ENCODE measurements at places on chromosomes 4 and X.

GRCh38 chr4:2048831-2049230 is 10.3 kb upstream of the NAT8L start:
- no peak for DNase-seq

DNA sequence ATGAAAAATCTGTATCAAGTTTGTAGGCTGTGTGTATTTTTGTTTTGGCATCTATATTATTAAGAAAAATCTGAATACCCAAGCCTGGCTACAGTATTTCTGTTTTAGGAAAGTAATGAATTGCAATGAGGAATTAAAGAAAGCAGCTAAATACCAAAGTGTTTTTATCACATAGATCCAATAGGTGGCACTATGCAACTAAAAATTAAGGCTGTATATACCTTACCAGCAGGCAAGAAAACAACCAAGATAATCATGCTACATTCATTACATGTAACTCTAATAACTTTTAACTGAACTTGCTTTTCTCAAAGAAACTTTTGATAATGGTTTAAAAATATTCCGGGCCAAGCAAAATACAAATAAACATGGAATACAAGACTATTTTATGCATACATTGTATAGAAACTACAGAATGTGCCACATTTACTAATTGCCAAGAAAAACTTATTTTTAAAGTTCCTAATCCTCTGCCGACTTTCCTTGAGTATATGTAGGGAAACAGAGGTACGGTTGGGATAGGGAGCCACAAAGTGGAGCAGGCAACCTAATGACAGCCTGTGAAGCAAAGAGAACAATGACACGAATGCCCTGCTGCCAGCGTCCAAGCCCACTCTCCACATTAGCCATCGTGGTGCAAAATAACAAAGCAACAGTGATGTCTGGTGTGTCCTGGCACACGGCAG is 63.7 kb downstream of the SEC24D start:
- DNase-seq, result peak; percentile 58

- no peak for DNase-seq
These were observed 34.1 kb downstream of the HTRA3 start for GRCh38 chr4:8303485-8304281.

GRCh38 chrX:12307961-12308360 is 169.7 kb downstream of the FRMPD4 start:
- DNase-seq, result no peak

DNA sequence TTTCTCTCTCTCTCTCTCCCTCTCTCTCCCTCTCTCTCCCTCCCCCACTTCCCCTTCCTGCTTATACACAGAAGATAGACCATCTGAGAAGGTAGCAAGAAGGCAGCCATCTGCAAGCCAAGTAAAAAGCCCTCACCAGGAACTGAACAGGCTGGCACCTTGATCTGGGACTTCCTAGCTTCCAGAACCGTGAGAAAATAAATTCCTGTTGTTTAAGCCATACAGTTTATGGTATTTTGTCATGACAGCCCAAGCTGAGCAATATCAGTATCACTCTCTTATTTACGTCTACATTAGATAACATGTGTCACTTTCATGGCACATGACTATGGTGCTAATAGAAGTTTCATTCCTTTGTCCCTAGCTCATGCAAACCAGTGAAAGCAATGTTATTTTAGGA is 581.1 kb downstream of the INPP4B start:
- DNase-seq, result no peak

DNA sequence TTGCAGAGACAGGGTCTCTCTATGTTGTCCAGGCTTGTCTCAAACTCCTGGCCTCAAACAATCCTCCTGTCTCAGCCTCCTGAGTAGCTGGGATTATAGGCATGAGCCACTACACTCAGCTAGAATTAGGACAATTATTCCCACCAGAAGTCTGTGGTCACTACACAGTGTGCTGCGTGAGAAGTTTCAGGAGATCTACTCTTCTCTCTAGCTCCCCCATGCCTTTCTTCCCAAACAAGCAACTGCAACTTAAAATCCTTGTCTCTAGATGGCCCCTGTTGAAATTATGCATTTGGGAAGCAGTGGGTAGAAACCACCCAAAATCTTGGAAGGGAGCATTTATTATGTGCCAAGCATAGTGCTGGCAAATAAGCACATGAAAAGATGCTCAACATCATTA is 21.1 kb upstream of the MAP7D3 start:
- no peak for DNase-seq

DNA sequence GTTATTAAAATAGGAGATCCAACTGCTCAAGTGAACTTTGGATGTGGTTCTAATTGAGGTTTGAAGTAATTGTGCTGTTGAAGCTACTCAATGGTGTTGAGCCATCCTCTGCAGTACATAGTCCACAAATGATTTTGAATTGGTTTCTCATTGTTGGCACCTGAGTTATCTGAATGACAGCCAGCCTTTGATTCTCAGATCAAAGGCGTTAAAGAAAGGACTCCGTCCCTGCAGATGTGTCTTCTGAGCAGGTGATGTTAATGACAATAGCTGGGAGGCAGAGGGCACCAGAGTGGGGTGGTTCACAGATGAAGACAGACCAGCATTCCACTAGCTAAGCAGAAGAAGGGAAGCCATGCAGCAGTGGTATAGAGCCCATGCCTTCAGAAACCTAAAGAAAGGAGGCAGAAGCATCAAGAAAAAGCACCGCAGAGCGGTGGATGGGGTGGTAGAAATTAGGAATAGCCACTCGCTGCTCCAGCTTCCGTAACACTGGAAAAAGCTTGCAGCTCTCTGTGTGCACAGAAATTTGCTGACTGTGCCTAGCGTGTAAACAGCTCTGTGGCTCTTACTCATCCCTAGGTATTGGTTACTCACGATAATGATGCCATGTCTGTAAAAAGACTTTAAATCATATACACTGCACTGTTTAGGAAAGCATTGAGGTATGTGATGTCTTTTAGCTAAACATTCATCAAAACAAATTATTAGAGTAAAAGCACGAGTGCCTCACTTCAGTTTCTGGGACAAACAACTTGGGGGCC is 79.2 kb upstream of the CLCN4 start:
- DNase-seq, result no peak

DNA sequence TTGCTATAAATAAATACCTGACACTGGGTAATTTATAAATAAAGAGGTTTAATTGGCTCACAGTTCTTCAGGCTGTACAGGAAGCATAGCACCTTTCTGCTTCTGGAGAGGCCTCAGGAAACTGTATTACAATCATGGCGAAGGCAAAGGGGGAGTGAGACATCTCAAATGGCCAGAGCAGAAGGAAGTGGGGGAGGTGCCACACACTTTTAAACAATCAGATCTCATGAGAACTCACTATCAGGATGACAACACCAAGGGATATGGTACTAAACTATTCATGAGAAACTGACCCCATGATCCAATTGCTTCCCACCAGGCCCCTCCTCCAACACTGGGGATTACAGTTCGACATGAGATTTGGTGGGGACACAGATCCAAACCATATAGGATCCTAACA is 11.7 kb upstream of the TCEAL9 start:
- no peak for DNase-seq

DNA sequence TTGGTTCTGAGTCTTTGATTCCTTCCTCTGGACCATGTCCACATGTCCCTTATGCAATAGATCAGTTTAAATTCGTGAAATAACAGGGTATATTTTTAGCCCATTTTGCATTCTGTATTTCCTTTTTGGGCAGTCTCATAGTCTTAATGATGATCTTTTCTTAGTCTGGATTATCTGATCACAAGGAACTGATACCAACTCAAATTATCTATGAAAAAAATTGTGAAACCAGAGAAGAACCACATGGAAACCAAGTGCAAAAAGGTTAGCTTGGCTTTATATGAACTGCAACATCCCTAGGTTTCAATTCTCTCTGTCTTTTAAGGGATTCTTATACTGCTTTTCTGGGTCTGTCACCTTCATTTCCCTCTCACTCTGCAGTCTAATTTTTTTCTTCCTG is 608.6 kb upstream of the AADAT start:
- DNase-seq, result no peak

GRCh38 chrX:38563030-38563429 is 1.7 kb downstream of the TSPAN7 start:
- DNase-seq, result no peak

GRCh38 chrX:45134315-45134731 is 66.4 kb downstream of the DIPK2B start:
- no peak for DNase-seq

DNA sequence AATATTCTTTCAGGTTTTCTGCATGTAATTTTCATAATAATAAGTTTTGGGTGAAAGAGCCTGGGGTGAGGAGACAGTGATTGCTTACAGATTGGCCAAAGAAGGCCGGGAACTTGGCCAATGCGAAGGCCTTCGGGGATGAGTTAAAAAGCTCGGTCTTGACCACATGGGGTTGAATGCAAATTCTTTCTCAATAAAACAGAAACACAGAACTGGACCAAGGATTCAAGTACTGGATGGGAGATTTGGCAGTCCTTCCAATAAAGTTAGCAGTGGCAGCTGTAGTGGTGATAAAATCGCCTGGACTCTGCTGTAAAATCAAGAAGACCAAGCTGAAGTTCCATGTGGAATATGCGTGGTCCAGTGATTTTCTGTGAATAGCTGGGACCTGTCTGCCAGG is 282.2 kb upstream of the KLF3 start:
- no peak for DNase-seq

DNA sequence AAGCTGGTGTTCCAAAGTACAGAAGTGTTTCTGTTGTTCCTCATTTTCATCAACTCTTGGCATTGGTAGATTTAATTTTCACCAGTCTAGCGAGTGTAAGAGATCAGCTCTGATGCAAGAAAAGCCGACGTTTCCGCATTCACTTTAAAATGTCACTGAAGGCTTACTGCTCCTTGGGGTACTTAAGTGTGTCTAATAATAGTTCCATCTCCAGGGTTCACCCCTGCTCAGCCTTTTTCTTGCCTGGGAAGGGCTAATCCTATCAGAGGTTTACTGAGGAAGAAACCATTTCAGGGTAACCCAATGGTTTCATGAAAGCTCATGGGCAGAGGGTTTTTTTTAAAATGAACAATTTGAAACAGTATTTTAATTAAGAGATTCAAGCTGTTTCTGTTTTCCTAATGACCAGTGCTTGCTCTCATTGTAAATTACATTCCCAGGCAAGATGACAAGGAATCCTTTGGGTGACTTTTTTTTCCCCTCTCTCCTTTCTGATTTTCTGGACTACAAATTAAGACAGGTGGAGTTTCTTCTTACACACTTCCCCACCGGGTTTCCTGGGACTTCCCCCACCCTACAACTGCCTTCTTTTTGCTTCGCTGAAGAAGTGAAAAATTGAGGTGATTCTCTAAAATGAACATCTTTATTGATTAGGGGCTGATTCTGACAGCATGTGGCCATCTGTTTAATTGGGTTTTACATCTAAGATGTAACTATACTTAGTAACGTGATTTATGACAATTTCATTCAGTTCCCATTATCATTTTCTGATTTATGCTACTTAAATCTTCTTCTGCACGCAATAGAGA is 78.7 kb upstream of the CBLL2 start:
- no peak for DNase-seq

- no peak for DNase-seq
These were observed 213.6 kb downstream of the FBXO8 start for GRCh38 chr4:174069848-174070330.

- no peak for DNase-seq
These were observed 4.0 kb downstream of the TMEM164 start for GRCh38 chrX:110006821-110007375.

DNA sequence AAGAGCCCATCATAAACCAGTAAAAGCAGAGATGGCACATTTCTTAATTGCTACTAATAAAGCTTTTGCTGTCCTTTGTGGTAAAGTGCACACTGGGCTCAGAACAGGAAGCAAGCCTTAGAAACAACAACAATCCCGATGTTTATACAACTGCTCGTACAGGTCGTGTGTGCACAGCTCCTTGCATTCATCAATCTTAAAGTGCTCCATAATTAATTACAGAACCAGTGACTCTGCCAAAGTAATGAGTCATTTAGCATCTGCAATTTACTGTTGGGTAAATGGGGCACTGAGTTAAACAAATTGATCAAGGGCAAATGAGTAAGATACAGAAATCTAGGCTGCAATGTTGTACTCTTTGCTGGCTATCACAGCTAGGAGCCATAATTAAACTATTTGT is 61.3 kb upstream of the TXK start:
- no peak for DNase-seq

DNA sequence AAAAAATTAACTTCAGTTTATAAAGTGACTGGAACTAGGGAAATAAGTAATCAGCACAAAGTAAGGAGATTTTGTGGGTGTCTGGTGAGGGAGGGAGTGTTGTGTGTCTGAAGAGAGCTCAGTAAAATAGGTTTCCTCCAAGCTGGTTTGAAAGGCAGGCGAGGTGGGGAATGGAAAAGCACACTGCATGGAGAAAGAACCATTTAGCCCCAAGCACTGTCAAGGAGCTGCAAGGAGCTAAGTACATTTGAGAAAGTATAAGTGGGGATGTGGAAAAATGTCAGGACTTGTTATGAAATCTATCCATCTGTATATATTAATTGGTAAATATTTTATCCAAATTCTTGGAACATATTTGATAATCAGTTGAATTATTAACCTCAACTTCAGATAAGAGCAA is 956 bp downstream of the C4orf51 start:
- no peak for DNase-seq

GRCh38 chr4:174358829-174359228 is 75.1 kb downstream of the CEP44 start:
- DNase-seq, result no peak

DNA sequence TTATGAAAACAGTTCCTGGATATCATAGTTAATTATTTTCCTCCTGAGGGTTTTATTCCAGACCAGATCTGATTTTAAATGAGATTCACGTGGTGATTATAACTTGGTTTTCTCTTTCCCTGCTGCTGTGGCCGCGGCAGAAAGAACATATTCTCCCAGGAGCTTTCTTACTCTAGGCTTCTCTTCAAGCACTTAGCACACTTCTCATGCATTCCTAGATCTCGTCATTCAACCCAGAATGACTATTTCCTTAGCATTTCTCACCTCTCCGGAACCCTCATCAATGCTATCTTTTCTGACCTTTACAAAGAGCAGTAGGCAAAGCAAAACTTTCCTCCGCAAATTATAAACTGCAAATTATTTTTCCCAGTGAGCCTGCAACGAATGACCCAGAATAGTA is 122.9 kb downstream of the GPAT3 start:
- no peak for DNase-seq

DNA sequence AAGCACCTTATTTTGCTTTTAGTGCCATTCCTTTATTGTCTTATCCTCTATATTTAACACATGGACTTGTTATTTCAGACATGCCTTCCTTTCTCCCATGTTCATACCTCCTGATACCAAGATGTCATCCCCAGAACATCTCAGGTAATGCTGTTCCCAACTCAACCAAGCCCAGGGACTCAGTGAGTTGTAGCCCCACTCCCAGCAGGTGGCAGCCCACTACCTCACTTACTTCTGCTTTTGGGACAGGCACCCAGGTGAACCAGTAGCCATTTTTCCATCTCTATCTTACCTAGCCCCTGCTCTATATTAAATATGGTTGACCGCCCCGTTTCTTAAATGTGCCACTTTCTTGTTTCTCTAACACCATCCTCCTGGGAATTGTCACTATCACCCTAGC is 199.0 kb downstream of the DCHS2 start:
- DNase-seq, result no peak

- DNase-seq, result no peak
These were observed 9.7 kb upstream of the EOLA2 start for GRCh38 chrX:149948016-149948415.

Data from iPS-NIHi11 (cell line).